Fibroblast of gingiva (primary cell): ENCODE measurements at places on chromosomes 11 and 22.

- no peak for DNase-seq
Observed at GRCh38 chr11:63911440-63911839, 5.5 kb downstream of the RCOR2 start.

- peak; percentile 48 for DNase-seq
Observed at GRCh38 chr11:19244084-19244483, 3.3 kb upstream of the E2F8 start.

DNA sequence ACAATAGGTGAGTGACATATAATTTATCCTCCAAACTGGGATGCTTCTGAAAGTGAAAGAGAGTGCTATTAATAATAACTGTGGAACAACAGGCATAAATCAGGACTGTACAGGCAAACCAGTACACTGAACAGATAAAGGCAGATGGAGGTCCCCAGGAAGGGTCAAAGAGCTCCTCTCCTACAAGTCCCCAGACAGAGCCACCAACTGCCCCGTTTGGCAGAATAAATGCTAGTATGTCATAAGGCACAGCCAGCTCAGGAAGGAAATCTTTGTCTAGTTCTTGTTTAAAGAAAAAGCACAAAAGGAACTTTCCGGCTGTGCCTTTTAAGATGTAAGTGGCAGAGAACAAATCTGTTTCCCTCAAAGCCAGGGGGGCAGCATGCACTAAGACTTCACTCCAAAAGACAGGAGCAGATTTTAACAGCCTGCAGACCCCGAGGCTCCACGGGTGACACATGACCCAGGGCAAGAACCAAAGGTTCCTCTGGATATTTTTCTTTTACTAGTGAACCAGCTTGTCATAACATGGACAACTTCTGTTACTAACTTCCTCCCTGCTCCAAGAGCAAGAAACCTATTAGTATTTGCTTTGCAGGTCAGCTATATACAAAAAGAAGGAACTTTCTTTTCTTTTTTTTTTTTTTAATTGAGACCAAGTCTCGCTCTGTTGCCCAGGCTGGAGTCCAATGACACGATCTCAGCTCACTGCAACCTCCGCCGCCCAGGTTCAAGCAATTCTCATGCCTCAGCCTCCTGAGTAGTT lies 50.2 kb downstream of the MYH9 start:
- DNase-seq: no peak

DNA sequence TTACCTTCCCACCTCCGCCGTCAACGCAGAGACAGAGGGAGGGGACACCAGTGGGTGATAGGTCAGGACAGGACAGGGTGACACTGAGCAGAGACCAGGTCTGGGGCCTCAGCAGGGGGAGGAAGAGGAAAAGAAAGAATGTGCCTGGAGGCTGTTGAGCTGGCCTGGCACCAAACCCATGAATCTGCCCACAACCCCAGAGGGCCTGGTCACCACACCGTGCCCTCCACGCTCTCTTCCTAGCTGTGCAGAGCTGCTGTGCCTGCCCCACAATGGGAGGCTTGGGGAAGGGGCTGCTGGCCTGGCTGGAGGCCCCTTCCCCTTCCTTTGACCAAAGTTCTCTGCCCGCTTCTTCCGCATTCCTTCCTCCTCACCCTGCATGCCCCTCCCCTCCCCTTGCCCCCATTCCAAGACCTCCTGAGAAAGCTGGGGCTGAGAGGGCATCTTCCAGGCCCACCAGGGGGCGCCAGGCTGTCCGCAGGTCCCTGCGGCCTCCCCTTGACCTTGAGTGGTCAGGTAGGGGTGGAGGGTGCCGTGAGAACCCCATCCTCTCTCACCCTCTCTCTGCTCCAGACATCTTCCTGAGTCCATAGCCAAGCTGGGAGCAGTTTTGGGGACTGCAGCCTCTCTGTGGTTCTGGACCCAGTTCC lies 11.0 kb upstream of the CACNA1I start:
- no peak for DNase-seq

DNA sequence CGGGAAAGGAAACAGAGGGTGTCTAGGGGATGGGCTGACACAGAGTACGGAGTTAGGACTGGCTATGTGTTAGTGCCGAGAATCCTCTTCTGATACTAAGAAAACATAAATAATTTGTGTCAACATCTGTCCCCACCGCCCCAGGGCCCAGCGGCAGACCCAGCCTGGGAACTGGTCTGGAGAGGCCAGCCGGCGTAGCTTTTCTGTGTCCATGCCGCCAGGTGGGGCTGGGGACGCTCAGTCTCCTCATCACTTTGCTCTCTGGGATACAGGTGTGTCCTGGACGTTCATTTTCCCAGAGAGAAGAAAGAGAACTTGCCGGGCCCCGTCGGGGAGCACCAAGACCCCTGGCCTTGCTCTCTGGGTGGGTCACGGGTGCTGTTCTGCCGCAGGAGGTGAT lies 54.7 kb downstream of the WNT7B start:
- no peak for DNase-seq

DNA sequence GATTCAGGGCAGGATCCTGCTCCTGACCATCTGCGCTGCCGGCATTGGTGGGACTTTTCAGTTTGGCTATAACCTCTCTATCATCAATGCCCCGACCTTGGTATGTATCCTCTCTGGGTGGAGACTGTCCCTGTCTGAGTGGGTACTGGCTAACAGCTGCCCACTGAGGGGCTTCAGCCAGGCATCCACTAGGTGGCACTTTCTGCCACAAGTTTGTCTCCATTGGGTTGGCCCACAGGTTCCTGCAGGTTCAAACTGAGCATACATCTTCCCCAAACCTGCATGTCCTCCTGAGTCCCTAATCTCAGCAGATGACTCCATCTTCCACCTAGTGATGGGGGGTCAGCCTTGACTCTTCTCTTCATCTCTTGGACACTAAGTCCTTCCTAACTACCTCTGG lies 4.4 kb downstream of the SLC2A11 start:
- DNase-seq: peak; percentile 27

DNA sequence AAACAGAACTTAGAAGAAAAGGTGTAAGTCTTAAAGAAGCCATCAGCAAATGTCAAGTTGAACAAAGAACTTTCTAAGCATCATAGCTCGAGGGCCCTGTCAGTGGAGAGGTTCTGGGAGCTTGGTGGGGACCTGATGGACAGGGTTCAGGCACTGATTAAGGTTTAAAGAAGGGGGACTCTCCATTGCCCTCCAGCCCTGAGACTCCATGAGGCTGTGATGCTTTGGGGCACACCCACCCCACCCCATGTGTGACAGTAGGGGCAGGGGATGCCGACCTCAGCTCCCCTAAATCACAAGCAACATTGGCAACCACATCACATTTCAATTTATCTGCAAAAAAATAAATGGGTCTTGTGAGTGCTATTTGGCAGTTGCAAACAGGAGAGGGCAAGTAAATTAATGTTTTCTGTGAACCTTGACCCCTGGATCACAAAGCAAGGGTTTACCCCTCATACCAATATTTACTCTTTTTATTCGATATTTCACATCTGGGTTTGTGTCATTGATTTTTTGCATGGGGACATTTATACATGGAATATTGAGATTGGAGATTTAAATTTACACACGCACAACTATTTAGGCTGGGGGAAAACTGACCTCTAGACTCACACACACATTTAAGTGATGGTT lies 37.1 kb upstream of the ANO1 start:
- DNase-seq: no peak

GRCh38 chr11:115896084-115896483 lies 391.9 kb upstream of the CADM1 start:
- DNase-seq: no peak

- no peak for DNase-seq
Observed at GRCh38 chr11:78156127-78156844, 16.9 kb upstream of the ALG8 start.

- no peak for DNase-seq
Observed at GRCh38 chr22:44898236-44898635, 111.6 kb downstream of the PHF21B start.

GRCh38 chr11:58526721-58527120 lies 18.8 kb upstream of the OR5B21 start:
- no peak for DNase-seq

- peak; percentile 62 for DNase-seq
Observed at GRCh38 chr11:65133724-65134123, 595 bp downstream of the SYVN1 start.

DNA sequence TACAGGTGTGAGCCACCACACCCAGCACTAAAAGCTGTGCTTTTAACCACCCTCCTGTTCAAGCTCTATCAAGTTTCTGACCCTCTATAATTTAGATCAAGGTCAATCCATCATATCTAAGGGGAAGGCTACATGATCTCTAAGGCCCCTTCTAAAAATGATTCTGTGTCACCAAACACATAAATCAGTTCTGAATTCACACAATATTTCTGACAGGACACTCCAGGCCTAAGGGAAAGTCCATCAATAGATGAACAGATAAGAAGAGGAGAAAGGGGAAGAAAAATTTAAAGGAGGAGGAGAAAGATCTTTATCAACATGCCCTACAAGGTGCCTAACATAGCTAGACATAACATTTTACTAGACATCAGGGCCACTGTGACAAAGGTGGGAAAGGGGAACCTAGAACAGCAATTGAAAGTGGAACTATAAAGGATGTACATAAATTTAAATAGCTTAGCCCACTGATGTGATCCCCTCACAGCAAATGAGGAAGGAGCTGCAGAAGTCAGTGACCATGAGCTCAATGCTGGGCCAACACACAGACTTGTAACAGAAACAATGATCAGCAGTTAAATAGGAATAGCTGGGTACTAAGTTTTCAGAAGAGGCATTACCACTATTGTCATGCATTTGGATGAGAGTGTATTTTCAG lies 4.7 kb downstream of the PRCP start:
- no peak for DNase-seq

DNA sequence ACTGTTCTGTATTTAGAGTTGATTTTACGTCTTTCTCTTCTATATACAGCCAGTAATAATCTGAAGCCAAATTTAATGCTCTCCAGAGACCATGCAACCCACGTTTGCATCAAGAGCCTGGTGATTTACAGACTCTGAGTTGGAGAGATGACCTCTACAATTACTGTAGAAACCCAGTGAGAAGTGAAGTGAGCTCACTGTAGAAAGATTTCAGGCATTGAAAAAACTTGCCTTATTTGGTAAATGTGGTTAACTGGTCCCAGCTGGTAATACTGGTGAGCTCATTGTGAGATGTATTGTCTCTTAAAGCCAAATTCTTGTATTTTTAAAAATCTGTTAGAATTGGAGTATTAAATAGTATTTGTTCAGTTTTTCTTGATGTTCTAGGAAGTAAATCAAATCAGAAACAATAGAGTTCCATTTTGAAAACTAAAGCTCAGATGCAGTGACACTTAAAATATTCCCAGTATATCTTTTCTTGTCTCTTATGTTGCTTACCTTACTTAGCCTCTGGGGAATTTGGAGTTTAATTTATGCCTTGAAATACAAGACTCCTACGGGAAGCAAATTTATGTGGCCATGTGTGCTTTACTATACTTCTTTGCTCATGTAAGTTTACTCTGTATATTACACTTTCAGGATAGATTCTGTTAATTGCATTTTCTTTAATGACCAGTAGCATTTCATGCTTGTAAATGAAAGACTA lies 189.9 kb downstream of the ARHGAP42 start:
- peak; percentile 93 for DNase-seq

GRCh38 chr11:113894421-113894996 lies 10.1 kb upstream of the HTR3B start:
- no peak for DNase-seq

DNA sequence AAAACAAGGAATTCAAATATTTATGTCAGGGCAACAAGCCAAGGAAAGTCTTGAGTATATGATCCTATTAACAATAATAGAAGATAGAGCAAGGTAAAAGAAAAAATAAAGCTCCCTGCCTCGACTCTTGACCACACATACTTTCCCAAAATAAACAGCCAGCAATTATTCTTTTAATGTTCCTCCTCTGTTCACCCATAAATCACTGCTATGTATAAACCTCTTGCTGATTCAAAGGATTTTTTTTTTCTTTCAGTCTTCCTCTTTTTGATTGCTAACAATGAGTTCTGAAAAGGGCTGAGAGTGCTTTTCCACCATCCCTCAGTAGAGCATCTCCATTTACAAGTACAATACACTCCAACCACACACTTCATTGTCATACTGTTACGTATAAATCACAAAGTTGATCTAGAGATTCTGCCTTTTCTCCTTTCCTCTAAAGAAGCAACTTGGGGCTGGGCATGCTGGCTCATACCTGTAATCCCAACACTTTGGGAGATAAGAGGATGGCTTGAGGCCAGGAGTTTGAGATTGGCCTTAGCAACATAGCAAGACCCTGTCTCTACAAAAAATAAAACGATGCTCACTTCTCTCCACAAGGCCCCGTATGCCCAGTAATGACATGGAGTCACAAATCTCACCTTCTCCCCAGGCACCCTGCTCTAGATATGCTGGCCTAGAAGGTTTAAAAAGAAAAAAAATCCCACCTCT lies 24.0 kb downstream of the RAB30 start:
- DNase-seq: no peak

GRCh38 chr11:69486773-69487291 lies 5.4 kb downstream of the LINC01488 start:
- DNase-seq: no peak

DNA sequence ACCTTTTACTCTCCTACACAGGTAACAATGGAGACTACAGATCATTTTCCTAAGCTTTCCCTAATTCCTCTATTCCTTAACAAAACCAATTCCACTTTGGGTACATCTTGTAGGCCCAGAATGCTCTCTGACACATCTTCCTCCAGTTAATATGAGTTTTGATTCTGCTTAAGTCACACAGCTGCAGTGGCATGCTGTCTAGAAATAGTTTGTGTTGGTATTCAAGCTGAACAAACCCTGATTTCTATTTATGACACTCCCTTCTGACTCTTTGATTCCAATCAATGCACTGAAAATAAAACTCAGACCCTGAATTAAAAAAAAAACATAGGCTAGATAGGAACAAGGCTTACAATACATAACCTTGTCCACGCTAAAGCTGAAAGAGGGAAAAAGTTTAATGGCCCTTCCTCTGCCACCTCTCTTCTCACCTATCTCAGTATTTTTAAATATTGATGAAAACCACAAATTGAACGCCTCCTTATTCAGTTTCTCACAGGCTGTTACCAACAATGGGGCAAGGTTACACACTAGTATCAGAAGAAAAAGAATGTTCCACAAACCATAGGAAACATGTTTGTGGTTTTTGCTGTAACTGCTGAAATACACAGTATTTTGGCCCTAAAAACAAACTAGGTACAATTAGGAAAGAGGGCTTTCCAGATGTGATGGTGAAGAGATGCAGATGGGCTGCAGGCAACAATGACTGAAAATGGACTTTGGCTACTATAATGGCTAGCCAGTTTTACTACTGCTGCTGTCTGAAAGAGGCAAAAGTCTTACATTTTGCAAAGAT lies 35.7 kb upstream of the GAB2 start:
- peak; percentile 6 for DNase-seq

GRCh38 chr11:83569134-83569805 lies 283.1 kb upstream of the CCDC90B start:
- no peak for DNase-seq

GRCh38 chr11:46948378-46949131 lies 12.0 kb downstream of the CSTPP1 start:
- peak; percentile 56 for DNase-seq
